ENCODE measurements at places on chromosomes 3 and 15.

DNA sequence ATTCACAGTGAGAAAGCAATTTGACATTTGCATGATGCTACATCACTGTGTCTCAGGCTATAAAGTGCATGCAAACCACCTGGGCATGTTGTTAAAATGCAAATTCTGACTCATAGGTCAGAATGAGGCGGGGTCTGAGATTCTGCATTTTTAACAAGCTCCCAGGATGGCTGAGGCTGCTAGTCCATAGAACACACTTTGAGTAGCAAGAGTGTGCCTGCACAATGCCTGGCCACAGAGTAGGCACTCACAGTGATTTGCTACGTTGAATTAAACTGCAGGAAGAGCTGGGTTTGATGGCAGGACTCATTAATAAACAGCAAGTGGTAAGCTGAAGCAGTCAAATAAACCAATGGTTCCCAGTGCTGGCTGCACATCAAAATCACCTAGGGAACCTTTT lies 48.1 kb downstream of the NTRK3 start:
- DNase-seq, result no peak

- no peak for DNase-seq
These were observed 792 bp downstream of the ATP13A3 start for GRCh38 chr3:194485881-194486539.

- no peak for DNase-seq
These were observed 400.9 kb upstream of the MCTP2 start for GRCh38 chr15:93830221-93831080.

DNA sequence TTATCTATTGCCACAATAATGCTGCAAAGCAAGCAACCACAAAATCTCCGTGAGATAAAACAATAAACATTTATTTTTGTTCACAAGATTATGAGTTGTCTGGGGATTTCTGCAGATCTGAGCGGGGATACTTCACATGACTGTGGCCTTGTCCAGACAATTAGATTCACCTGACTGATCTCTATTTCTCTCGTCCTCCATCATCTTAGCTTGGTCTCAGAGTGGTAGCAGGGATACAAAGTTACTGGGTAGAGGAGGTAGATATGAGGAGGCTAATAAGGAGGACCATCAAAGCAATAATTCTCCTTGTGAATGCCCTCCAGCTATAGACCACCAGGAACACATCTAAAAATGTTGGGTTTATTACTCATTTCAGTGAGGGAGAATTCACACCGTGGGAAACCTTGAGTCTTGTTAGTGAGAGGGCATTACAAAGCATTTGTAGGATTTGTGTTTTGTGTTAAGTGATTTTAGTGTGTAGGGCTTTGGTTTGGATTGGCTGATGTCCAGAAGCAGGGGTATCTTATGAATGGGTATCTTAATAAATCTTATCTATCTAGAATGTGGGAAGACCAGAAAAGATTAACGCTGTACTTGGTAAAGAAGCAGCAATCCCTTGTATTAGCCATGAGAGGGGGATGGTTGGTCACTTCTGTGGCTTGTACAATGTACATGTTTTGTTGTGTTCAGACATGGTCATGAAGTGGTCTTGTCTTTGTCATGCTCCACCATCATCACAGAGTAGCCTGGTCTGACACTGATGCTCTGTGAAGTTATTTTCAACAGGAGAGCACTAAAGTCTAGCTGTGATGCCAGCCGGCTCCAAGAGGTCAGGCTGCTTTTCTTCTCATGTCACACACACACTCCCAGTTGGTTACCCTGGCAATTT lies 287.6 kb upstream of the STT3B start:
- DNase-seq, result no peak

DNA sequence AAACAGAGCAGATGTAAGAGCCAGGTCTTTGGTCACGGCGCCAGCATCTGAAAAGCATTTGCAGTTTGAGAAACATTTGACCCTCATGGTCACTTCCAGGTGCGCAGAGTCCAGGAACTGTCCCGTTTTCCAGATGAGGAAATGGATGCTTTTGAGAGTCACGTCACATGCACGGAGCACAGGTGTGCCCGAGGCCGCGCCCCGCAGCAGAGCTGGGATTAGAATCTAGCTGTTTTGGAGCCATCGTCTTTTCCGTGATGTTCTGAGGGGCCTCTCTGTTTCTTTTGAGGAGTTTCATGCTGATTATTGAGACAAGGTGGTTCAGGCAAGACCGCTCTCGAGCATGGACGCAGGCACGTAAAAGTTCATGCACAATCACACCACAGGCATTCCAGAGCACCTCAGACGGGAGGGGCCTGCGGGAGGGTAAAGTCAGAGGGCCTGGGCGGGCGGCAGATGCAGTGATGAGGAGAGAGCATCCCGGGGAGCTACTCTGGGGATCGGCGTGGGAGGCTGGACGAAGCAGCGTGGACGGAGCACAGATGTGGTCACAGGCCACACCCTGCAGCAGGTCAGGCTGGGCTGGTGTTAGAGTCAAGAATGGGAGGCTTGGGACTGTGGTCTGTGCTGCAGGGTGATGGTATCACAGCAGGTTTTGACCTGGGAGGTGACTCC lies 139.2 kb upstream of the MEF2A start:
- no peak for DNase-seq

GRCh38 chr15:55587321-55588069 lies 650 bp downstream of the PYGO1 start:
- DNase-seq, result peak; percentile 70

GRCh38 chr3:49709852-49710251 lies 9.6 kb downstream of the AMIGO3 start:
- no peak for DNase-seq

DNA sequence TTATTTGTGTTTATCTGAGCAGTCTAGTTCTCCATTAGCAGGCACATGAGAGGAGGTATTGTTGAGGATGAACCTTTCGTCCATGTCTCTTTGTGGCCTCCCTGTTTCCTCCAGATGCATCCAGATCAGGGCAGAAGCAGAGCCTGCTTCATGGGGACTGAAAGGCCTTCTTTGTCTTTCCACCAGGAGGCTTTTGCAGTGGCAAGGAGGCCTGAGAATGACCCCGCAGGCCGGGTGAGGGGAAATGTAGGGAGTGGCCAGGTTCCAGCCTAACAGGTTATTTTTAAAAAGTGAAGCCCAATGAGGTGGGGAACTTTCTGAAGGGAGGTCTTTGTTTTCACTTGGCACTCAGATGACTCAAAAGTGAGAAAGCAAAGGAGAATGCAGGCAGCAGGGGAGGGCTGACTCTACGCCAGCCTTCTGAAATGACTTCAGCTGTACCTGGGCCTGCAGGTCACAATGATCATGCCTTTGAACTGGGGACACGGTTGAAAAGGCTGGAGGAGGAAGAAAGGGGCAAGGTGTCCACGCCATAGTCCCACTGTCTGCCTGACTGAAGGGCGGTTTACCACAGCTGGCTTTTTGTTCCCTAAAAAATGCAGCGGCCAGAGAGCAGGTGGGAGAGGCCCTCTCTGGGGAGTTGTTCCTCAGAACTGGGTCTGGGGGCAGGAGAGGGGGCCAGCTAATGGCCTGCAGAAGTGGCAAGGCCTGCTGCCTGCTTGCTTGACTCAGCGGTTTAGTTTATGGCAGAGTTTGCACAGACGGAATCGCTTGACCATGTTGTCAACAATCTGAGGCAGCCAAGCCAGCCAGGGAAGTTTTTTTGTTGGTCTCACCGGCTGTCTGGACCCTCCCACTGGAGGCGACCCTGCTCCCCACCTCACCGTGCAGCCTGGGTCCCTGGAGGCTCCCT lies 28.7 kb downstream of the CMTM7 start:
- peak; percentile 66 for DNase-seq

DNA sequence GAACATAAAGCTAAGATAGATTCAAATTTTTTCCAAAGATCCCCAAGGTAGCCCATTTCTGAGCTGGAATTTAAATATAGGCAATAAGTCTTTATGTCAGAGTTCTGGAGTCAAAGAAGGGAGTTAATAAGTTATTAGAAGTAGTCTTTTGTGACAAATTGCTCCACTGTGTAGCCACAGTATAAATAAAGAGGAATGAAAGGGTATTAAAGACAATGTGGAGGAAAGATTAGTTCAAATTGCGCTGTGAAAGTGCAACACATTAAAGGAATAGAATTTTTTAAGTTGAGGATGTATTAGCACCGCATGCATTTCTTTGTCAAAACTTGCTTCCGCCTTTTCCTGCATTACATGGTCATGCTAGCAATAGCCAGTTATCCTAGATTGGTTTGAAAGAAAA lies 666.6 kb upstream of the CCDC54 start:
- DNase-seq, result no peak

- no peak for DNase-seq
These were observed 259.3 kb downstream of the MAGI1 start for GRCh38 chr3:65779390-65779789.

- DNase-seq, result peak; percentile 41
These were observed 21.9 kb downstream of the ATOSA start for GRCh38 chr15:52657338-52657737.

DNA sequence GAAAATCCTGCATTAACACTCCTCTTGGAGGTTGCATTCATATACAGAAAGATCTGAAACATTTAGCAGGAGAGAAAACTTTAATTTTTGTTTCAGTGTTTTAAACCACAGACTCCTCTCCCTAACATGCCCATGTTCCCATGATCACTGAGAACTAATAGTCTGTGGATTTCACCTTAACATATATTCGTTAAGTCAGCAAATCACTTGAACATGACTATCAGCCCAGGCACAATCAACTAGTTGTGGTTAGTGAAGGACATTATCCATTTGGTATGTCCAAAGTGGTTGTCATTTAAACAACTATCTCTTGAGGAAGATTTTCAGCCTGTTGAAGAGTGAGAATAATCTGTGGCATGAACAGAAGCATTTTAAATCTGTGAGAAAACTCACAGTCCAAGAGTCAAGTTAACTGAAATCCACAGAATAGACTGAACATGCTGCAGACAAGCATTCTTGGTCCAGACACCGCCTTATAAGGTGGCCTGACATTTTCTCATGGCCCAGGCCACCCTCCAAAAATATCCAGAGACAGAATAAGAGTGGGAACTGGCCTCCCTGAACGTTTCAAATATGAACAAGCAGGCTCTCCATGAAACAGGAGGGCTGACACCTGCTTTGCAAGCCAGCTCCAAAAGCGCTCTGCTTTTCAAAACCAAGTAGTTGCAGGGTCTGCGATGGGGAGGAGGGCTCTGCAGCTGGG lies 39.9 kb upstream of the ADCY5 start:
- no peak for DNase-seq

All from RPMI7951 (cell line).